ENCODE measurements at places on chromosomes 1 and 21. TPM values are rescaled to one million over a fixed set of nuclear protein-coding genes. Genes with fewer than 3 reads are reported as not detected.

DNA sequence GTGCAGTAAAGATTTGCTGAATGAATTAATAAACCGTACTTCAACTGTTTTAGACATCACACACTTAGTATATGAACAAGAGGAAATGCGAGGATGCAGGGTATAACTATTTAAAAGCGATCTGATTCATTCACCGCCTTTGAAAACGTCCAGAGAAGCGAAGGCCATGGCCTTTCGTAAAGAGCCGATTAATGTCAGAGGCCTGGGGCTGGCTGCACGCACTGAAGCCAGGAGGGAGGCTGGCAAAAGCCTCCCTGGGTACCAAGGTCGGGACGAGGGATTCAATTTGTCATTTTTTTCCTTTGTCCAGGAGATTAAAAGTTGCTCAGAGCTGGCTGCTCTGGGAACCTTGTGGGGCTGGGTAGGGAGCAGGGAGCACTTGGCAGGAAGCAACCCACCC, 307.4 kb downstream of the NPHP4 start:
- no peak for DNase-seq

GRCh38 chr1:162372159-162373071, 4.2 kb downstream of the SPATA46 start:
- no peak for DNase-seq

DNA sequence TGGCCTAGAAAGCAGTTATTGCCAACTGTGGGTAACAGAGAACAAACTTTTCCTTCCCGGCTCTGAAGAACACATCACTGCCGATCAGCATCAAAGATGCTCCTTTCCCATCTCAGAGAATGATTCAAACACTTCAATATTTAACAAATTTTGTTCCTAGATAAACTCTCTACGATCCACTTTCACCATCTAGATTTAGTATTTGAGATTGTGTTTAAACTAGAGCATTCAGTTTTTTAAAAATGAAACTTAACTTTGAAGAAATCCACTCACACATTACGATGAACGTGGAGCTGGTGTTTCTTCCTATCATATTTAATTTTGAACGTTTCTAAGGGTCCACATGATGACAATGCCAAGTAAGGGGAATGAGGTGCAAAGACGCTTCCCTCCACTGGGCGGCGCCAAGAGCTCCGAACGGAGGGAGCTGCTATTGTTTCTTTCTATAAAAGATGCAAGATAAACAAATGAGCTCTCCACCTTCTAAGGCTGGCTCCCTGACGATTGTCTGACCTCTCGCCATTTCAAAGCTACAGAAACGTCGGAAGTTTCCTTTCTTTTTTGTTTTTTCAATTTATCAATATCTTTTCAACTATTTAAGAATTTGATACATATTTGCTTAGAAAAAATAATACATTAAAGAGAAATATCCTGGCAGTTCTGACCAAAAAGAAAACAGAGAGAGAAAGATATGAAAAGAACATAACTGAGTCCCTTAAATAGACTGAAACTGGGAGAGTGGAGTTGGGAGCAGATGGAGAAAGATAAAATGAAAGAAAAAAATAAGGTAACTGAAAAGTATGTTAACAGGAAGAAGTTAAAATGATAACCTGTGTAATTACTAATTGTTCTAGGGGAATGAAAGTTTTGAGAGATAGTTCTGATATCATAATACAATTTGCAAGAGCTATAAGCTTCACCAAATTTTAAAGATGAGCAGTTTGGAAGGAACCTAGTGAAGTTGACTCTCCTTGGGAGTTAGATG, 4.4 kb upstream of the BARHL2 start:
- peak; percentile 91 for DNase-seq

- DNase-seq, result peak; percentile 52
Observed at GRCh38 chr1:205532996-205533735, 28.7 kb downstream of the CDK18 start.

Gene EFHD2
- 44.1 TPM for total RNA-seq

Measured in endodermal cell (in vitro differentiated cells).